Muscle of leg (tissue), 16 donors: ENCODE measurements at places on chromosomes 2 and 18. TPM values are rescaled to one million over a fixed set of nuclear protein-coding genes. Genes with fewer than 3 reads are reported as not detected.

The DSEL gene
- 17.6 TPM for total RNA-seq

- no peaks in the 10 kb centered on the region for H3K36me3 ChIP-seq
- H3K4me3 ChIP-seq, result no peak overlapping the region
Measured at GRCh38 chr2:227939271-227940027, 68.0 kb downstream of the DAW1 start.

The MAPK4 gene
- total RNA-seq, result 4.7 TPM

DNA sequence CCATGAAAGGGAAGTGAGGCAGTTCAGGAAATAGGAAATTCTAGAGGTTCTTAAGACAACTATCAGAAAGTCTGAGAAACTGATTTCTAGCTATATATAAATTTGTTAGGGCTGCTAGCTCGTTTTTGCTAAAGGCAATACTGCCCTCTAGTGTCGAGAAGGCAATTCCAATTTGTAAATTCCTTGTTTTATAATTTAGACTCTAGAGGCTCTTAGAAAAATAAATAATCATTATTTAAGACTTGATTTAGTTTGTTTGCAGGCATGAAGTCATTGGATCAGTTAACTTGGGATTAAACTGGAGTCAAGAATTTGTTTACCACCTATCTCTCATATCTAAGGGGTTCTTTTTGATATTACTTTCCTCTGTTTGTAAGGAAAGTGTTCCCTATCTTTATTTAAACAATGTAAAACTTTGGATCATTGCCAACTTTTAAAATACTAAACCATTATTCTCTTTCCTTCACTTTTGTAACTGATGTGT, 66.2 kb downstream of the ACVR2A start:
- no peaks in the 10 kb centered on the region for H3K36me3 ChIP-seq
- H3K4me3 ChIP-seq, result no peak overlapping the region
- no peak overlapping the region for H3K27ac ChIP-seq
- H3K4me1 ChIP-seq, result peaks cover 2% of the 10 kb centered on the region

DNA sequence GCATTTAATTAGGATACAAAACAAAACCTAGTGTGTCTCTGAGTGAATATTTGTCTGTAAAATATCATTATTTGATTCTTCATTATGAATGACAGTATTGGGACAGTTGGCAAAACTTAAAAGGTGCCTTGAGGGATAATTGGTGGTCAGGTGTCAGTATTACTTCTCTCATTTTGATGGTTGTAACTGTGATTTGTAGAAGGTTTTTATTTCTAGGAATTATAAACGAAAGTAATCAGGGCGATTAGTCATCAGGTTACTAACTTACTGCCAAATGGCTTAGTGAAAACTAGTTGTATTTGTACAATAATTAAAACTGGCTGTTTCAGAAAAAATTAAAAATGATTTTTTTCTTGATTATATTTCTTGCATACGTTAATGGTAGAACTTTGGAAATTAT, 117.6 kb downstream of the BIRC6 start:
- H3K27ac ChIP-seq, result no peak overlapping the region
- peaks cover 24% of the 10 kb centered on the region for H3K36me3 ChIP-seq
- no peak overlapping the region for H3K4me3 ChIP-seq
- H3K27me3 ChIP-seq, result no peaks in the 10 kb centered on the region

The IER3IP1 gene
- total RNA-seq, result 20.0 TPM

- H3K27ac ChIP-seq, result no peak overlapping the region
- H3K27me3 ChIP-seq, result no peaks in the 10 kb centered on the region
- H3K36me3 ChIP-seq, result no peaks in the 10 kb centered on the region
- no peaks in the 10 kb centered on the region for H3K4me1 ChIP-seq
- no peak for DNase-seq
Measured at GRCh38 chr2:233201258-233202013, 50.0 kb upstream of the ATG16L1 start.

- H3K36me3 ChIP-seq, result no peaks in the 10 kb centered on the region
- H3K27me3 ChIP-seq, result no peaks in the 10 kb centered on the region
- DNase-seq, result peak; percentile 96
- H3K4me3 ChIP-seq, result no peak overlapping the region
- peak overlapping the region; percentile 25 for H3K27ac ChIP-seq
Measured at GRCh38 chr2:165440367-165440766, 29.1 kb upstream of the CSRNP3 start.

The SATB2 gene
- total RNA-seq, result 1.2 TPM

The ZSWIM2 gene
- not detected for total RNA-seq

The ANKRD30BL gene
- 0.22 TPM for total RNA-seq
